ENCODE measurements at places on chromosomes 3 and 15. TPM values are rescaled to one million over a fixed set of nuclear protein-coding genes. Genes with fewer than 3 reads are reported as not detected.
A peak's percentile ranks its signal among the peaks of the same experiment; 100 is the strongest.

DNA sequence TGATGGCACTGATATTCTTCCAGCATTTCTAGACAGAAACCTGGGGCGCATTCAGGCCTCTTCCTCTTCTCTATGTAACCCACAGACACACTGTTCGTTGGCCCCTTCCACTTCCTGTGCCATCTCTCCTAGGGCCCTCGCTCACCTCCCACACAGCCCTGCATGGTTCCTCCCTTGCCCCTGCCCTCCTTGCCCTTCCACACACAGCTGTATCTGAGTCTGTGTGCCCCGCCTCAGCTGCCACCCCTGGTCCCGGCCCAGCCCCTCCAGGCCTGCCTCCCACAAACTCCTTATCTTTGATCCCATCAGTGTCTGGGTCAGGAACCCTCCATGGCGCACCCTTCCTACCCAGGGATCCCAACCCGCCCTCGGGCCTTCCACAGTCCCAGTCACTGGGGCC is 37.9 kb downstream of the RAB6B start:
- H3K27me3 ChIP-seq = no peaks in the 10 kb centered on the region
- no peaks in the 10 kb centered on the region for H3K36me3 ChIP-seq
- H3K4me3 ChIP-seq = no peak overlapping the region

- no peaks in the 10 kb centered on the region for H3K4me1 ChIP-seq
- no peak for DNase-seq
- H3K4me3 ChIP-seq = no peak overlapping the region
- no peaks in the 10 kb centered on the region for H3K27me3 ChIP-seq
Observed at GRCh38 chr3:151395806-151396205, 11.3 kb upstream of the P2RY12 start.

DNA sequence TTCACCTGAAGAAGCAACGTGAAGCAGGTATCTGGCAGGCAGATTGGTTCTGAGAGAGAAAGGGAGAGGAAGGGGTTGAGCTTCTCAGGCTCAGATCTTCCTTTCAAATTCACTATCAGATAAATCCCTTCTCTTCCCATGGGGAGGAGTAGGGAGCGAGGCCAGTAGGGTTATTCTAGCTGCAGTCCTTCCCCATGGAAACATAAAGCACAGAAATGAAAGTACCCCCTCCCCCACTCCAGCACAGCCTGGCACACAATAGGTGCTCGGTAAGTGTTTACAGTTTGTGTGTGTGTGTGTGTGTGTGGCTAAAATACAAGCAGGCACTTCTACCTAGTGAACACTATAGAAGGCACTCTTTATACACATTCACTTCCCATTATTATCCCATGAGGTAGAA is 20.8 kb upstream of the VPS8 start:
- no peak for DNase-seq
- H3K27ac ChIP-seq = no peak overlapping the region
- no peak overlapping the region for H3K4me3 ChIP-seq
- H3K36me3 ChIP-seq = no peaks in the 10 kb centered on the region
- H3K4me1 ChIP-seq = peaks cover 8% of the 10 kb centered on the region
- no peaks in the 10 kb centered on the region for H3K27me3 ChIP-seq

GRCh38 chr3:47912006-47912504 is 104.2 kb downstream of the MAP4 start:
- no peak overlapping the region for H3K27ac ChIP-seq
- no peaks in the 10 kb centered on the region for H3K4me1 ChIP-seq
- DNase-seq = no peak
- no peaks in the 10 kb centered on the region for H3K27me3 ChIP-seq
- peaks cover 13% of the 10 kb centered on the region for H3K36me3 ChIP-seq

GRCh38 chr3:164250923-164251322 is 827.4 kb downstream of the SI start:
- no peaks in the 10 kb centered on the region for H3K36me3 ChIP-seq
- no peaks in the 10 kb centered on the region for H3K27me3 ChIP-seq
- no peak for DNase-seq
- H3K27ac ChIP-seq = no peak overlapping the region

DNA sequence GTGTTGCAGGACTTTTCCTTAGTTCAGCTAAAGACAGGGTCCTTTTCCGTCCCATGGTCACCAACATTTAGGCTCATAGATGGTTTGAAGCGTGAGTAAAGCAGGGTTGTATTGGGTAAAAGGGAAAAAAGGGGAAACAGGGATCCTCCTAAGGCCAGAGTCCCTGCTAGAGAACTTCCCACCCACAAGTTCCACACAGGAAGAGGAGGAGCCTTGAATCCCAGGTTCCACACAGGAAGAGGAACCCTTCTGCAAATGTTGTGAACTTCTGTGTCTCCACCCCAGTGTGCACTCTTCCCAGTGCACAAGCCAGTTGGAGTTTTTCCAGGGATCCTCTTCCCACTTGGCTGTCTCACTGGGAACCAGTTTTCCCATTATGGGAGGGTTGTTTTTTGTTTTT is 27.6 kb upstream of the ATP8B4 start:
- no peaks in the 10 kb centered on the region for H3K27me3 ChIP-seq
- no peaks in the 10 kb centered on the region for H3K4me1 ChIP-seq

GRCh38 chr15:76197703-76198455 is 113.4 kb downstream of the ETFA start:
- no peaks in the 10 kb centered on the region for H3K4me1 ChIP-seq
- no peak overlapping the region for H3K4me3 ChIP-seq
- no peak overlapping the region for H3K27ac ChIP-seq
- no peaks in the 10 kb centered on the region for H3K36me3 ChIP-seq

PDIA5 gene
- polyA plus RNA-seq = 4.4 TPM

DNA sequence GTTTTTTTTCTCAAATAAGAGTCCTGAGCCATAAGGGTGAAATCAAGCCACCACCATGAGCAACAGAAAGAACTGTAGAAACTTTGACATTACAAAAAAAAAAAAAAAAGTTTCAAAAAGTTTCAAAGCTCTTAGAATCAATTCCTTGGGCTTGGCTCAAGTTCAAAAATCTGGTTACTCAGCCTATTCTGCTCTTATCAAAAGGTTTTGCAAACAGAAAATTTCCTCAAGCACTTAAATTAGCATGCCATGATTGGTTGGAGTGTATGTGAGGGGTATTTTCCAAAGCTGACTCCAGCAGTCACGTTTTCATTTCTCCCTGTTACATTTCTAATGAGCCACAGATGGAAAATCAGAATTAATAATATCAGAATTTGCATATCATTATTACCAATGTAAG is 12.1 kb upstream of the PEX5L start:
- no peak overlapping the region for H3K4me3 ChIP-seq
- H3K4me1 ChIP-seq = no peaks in the 10 kb centered on the region
- H3K27ac ChIP-seq = no peak overlapping the region
- H3K36me3 ChIP-seq = no peaks in the 10 kb centered on the region

ROBO2 gene
- polyA plus RNA-seq = not detected

TMEM108 gene
- not detected for polyA plus RNA-seq

DNA sequence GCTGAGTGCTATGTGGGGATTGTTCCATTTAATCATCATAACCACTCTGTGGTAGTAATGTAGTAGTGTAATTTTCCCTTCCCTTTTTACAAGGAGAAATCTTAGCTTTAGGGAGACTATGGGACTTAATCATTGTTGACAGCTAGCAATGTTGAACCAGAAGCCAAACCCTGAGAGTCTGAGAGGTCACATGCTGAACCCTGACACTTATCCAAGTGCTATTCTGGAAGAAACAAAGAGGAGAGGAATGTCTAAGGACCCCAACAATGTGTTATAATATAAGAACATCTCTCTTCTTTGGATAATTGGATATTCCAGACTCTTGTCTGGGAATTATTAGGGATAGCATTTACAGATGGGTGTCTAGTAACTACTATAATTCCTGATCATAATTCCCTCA is 58.4 kb downstream of the GAP43 start:
- H3K36me3 ChIP-seq = no peaks in the 10 kb centered on the region
- H3K27ac ChIP-seq = no peak overlapping the region
- DNase-seq = no peak
- no peak overlapping the region for H3K4me3 ChIP-seq

DNA sequence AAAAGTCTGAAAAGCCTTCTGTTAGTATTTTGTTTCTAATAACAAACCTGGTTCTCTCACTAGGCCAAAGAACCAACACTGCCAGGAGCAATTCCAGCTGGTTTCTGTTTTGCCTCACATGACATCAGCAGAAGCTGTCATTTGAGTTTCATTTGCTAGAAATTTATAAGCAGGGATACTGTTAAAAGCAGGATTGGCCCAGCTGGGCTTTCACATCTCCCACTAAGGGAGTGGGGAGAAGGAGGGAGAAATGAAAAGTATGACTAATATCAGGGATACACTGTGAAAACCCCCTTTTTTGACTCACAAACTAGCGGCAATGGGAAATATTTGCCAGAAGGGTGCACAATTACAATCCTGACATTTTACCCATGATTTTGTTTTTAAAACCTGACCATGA is 5.3 kb downstream of the CCDC80 start:
- no peaks in the 10 kb centered on the region for H3K27me3 ChIP-seq
- H3K27ac ChIP-seq = no peak overlapping the region
- no peak overlapping the region for H3K4me3 ChIP-seq
- DNase-seq = no peak
- no peaks in the 10 kb centered on the region for H3K36me3 ChIP-seq
- H3K4me1 ChIP-seq = no peaks in the 10 kb centered on the region

DNA sequence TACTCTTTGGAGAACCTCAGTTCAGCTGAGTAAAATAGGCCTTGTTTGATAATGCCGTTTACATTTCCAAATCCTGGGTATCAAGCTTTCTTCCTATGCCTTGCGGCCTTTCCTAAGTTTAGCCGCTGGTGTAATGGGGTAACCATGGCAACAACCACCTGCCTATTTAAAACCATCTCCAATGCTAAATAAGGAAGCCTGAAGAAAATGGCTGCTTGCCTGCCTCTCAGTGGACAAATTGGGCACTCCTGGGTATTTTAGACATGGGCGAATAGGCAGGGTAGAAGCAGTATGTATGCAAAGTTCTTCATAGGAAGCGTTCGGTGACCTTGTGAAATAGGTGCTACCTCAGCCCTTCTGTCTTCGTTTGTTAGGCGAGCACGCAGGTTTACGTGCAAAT is 122.7 kb downstream of the DGKG start:
- H3K27ac ChIP-seq = no peak overlapping the region
- H3K4me1 ChIP-seq = no peaks in the 10 kb centered on the region
- no peaks in the 10 kb centered on the region for H3K36me3 ChIP-seq
- DNase-seq = no peak
- H3K27me3 ChIP-seq = no peaks in the 10 kb centered on the region

DNA sequence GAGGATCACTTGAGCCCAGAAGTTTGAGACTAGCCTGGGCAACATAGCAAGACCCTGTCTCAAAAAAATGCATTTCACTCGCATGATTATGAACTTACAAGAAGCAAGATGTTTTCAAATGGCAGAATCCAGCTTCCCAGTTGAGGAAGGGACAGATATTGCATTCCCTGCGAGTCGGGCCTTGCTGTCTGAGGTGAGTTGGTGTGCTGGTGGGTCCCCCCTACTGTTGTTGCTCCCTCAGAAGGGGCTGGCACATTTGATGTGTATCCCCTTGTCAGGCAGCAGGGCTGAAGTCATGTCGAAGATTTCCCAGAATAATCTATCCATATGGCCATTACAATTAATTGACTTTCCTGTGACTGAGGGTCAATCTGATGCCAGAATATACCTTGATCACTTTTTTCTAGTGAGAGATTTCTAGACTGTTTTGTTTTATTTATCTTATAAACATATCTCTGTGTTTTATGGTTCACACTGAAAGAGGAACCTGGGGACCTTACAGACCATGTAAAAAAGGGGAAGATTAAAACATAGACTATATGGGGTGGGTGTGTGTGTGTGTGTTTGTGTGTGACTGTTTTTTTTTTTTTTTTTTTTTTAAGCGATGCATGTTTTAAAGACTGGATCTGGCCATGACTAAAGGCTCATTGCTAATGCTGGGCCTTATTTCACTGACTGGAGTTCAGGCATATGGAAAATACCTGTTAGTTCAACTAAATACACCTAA is 112.1 kb upstream of the MRPS22 start:
- no peak overlapping the region for H3K27ac ChIP-seq
- no peaks in the 10 kb centered on the region for H3K36me3 ChIP-seq

GAP43 gene
- not detected for polyA plus RNA-seq

DNA sequence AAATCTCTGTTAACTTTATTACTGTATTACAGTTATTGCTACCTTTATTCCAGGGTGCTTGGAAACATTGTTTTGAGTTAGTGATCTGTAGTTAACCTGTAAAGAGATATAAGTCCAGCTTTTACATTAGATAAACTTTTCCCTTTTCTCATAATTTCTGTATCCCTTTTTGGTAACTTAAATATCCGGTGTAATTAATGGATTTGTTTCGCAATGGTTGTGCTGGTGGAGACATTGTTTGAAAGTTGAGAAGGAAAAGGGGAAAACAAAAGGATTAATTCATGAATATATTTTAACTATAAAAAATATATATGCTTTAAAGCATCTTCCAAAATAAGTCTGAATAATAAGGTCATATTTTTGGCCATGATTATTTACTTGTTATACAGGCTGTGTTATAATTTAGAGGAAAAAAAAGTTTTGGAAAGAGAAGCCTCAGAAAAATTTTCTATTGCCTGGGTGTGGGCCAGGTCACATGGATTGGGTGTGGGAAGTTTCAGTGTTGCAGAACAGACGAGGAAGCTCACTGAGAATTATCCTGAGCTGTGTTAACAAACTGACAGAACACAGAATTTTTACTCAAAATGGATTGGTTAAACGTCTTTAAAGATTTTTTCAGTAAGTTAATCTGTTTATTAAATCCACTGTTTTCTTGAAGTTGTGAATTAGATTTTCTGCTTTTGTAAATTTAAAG is 27.7 kb upstream of the IL20RB start:
- H3K4me3 ChIP-seq = no peak overlapping the region
- no peak for DNase-seq
- H3K27me3 ChIP-seq = no peaks in the 10 kb centered on the region
- peaks cover 21% of the 10 kb centered on the region for H3K4me1 ChIP-seq
- no peaks in the 10 kb centered on the region for H3K36me3 ChIP-seq

VPS39 gene
- 39.2 TPM for polyA plus RNA-seq

GRCh38 chr15:69760258-69760845 is 307.7 kb downstream of the RPLP1 start:
- peaks cover 70% of the 10 kb centered on the region for H3K4me1 ChIP-seq
- no peaks in the 10 kb centered on the region for H3K27me3 ChIP-seq
- no peaks in the 10 kb centered on the region for H3K36me3 ChIP-seq
- peak overlapping the region; percentile 27 for H3K4me3 ChIP-seq

KLF15 gene
- polyA plus RNA-seq = not detected

DNA sequence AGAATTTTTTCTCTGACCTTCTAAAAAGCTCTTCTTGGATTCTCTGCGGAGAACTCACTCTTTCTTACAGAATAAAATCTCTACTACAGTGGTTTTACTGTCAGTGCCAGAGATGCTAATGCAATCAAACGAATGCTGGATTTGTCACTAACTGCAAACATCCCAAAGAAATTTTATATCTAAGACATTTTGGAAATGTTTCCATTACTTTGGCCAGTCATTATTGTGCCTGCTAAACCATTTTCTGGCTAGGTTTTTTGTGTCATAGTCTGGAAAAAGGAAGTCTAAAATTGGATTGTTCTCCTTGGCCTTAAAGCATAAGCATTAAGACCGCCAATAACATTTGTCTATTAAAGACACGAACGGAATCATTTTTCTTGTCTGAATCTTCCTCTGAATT is 54.0 kb downstream of the PLOD2 start:
- no peak for DNase-seq
- H3K27me3 ChIP-seq = no peaks in the 10 kb centered on the region
- no peaks in the 10 kb centered on the region for H3K36me3 ChIP-seq
- no peaks in the 10 kb centered on the region for H3K4me1 ChIP-seq

GRCh38 chr3:177281292-177282118 is 84.2 kb upstream of the TBL1XR1 start:
- no peaks in the 10 kb centered on the region for H3K36me3 ChIP-seq
- H3K4me3 ChIP-seq = no peak overlapping the region
- peaks cover 18% of the 10 kb centered on the region for H3K4me1 ChIP-seq
- DNase-seq = no peak
- H3K27ac ChIP-seq = no peak overlapping the region

- H3K4me1 ChIP-seq = no peaks in the 10 kb centered on the region
- H3K27ac ChIP-seq = no peak overlapping the region
- no peaks in the 10 kb centered on the region for H3K36me3 ChIP-seq
- H3K27me3 ChIP-seq = no peaks in the 10 kb centered on the region
- H3K4me3 ChIP-seq = no peak overlapping the region
Observed at GRCh38 chr3:85864896-85865295, 906.1 kb downstream of the CADM2 start.

Measured in CD8-positive, alpha-beta memory T cell (primary cell).